H1 (cell line): ENCODE measurements at places on chromosomes 4 and X.

DNA sequence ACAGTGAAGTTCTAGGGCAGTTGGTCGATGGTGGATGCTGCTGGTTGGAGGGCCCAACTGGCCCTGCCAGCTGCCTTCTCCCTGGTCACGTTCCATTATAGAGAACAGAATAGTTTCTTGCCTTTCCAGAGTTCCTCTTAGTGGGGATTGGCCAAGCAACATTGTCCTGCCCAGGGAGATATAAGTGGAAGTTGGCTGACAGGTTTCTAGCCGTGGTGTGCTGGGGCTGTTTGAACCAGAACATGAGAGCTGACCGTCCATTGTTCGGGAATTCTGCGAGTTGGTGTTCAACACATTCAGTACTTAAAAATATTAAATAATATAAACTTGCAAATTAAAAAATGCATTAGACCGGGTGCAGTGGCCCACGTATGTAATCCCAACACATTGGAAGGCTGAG lies 3.5 kb upstream of the AFAP1 start:
- no peak for DNase-seq

DNA sequence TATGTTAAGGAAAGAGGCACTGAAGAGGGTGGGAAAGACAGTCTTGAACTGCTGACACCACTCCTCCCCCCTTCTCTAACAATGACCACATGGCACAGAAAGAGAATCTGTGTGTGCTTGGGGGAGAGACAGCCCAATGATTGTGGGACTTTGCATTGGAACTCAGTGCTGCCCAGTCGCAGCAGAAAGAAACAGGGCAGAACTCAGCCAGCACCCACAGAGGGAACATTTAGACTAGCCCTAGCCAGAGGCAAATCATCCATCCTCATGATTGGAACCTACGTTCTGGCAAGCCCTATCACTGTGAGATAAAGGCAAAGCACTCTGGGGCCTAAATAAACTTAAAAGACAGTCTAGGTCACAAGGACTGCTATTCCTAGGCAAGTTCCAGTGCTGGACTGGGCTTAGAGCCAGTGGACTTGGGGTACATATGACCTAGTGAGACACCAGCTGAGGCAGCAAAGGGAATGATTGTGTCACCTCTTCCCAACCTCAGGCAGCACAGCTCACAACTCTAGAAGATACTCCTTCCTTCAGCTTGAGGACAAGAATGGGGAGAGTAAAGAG lies 132.8 kb upstream of the S100G start:
- DNase-seq, result no peak

- no peak for DNase-seq
These were observed 961 bp upstream of the NOCT start for GRCh38 chr4:139014371-139015268.

DNA sequence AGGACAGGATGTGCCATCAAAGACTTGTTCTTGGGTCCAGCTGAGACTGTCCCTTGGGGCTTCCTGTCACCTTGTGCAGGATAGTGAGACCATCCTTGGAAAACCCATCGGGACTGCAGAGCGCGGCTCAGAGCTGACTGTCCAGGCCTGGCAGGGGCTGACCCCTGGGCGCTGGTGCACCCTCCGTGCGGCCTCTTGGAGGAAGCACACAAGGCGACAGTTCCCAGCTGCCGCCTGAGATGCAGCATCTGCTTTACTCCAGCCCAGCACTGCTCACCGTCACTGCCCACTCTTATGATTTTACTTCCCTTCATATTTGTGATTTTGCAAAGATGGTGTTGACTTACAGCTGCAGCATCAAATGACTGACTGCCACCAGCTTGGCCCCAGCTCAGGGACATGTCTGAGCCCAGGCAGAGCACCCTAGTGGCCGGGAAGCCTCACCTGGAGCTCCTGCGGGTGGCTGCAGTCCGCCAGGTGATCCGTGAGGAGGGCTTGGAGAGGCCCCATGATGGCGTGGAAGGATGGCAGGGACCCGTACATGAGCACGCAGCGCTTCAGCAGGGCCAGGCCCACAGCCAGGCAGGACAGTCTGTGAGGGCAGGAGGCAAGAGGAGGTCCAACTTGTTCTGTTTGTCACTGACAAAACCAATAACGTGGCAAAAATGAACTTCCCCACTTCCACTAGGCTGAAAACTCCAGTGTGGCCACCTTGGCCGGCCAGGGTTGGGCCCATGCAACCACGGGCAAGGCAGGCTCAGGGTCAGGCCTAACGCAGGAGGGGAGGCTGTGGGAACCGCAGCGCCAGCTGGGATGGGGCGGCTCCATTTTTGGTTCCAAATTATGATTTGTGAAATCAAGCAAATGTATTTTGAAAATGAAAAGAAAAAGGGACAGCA lies 21.8 kb downstream of the NOP14 start:
- DNase-seq, result no peak

DNA sequence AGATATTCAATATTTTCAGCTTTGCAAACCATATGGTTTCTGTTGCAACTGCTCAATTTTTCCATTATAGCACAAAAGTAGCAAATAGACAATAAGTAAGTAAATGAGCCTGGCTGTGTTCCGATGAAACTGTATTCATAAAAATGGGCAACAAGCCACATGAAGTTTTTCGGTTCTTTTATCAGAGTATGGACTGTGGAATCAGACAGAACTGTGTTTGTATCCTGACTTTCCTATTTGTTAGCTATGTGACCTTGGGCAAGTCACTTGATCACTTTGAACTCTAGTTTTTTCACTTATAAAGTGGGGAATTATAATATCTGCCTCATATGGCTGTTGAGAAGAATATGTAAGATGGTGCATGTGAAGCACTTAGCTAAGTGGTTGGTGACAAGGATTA lies 23.4 kb upstream of the ADGRA3 start:
- no peak for DNase-seq

GRCh38 chrX:55006827-55007621 lies 6.9 kb downstream of the APEX2 start:
- no peak for DNase-seq

GRCh38 chrX:5145957-5146356 lies 1082.7 kb downstream of the NLGN4X start:
- no peak for DNase-seq

- no peak for DNase-seq
These were observed 313.4 kb downstream of the TENM3 start for GRCh38 chr4:182556580-182556979.

GRCh38 chr4:41918278-41918677 lies 17.0 kb upstream of the TMEM33 start:
- DNase-seq, result no peak

DNA sequence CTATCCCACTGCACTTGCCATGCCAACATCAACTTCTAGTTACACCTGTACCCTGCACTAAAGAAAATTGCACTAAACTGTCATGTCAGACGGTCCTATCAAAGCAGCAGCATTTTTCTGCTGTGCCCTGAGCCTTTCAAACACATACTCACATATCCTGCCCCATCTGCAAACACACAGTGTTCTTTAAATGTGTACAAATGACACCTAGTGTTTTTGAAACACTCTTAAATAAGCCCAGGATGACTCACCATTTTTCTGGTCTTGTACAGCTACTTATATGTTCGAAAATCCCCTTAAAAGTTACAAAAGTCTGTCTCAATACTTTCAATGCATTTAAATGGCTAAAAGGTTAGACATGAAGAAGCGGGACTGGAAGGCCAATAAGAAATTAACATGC lies 346.7 kb upstream of the PPARGC1A start:
- DNase-seq, result no peak

- no peak for DNase-seq
These were observed 71.0 kb downstream of the SLC10A6 start for GRCh38 chr4:86778175-86778574.

- DNase-seq, result no peak
These were observed 57.5 kb downstream of the TEC start for GRCh38 chr4:48212165-48212564.

DNA sequence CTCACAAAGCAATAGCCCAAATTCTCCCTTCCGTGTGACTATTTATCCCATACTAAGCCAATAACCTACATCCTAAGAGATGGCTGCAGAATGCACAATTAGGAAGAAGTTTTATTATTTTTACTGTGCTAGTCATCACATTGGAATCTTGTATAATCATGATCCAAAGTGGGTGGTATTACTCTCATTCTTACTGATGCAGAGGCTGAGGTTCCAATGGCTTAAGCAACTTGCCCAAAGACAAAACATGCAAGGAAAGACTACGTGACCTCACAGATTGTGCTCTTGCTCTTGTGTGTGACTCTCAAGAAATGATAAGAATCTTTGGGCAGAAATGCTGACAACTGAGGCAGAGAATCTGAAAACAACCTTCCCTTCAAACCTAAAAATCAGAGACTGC lies 212.2 kb downstream of the LDB2 start:
- no peak for DNase-seq

DNA sequence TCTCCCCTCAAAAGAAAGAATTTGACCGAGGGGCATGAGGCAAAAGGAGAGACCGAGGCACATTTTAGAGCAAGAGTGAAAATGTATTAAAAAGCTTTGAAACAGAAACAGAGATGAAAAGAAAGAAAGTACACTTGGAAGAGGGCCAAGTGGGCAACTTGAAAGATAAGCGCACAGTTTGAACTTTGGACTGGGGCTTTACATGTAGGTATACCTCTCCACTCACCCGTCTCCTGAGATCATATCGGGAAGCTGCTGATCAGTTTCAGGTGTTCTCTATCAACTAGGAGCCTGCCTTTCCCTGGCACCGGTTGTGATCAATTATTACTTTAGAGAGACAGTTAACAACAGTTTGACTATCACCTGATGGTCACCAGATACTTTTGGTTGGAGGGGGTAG lies 2666.5 kb downstream of the ARAP2 start:
- DNase-seq, result no peak

DNA sequence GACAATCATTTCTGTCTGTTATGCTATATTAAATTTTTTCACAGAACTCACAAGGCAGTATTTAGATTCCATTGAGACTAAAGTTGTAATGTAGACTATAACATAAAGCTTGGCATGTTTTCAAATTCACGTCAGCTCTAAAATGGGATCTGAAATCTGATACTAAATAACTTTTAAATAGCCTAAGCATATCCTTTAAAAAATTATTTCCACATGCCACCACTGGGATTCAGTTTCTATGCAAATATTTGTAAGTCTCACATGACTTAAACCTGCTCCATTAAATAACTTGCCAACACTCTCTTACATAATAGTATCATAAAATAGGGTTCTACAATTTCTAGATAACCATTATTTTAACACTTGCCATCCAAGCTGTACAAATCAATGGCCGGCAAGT lies 32.4 kb downstream of the KLHL8 start:
- no peak for DNase-seq

DNA sequence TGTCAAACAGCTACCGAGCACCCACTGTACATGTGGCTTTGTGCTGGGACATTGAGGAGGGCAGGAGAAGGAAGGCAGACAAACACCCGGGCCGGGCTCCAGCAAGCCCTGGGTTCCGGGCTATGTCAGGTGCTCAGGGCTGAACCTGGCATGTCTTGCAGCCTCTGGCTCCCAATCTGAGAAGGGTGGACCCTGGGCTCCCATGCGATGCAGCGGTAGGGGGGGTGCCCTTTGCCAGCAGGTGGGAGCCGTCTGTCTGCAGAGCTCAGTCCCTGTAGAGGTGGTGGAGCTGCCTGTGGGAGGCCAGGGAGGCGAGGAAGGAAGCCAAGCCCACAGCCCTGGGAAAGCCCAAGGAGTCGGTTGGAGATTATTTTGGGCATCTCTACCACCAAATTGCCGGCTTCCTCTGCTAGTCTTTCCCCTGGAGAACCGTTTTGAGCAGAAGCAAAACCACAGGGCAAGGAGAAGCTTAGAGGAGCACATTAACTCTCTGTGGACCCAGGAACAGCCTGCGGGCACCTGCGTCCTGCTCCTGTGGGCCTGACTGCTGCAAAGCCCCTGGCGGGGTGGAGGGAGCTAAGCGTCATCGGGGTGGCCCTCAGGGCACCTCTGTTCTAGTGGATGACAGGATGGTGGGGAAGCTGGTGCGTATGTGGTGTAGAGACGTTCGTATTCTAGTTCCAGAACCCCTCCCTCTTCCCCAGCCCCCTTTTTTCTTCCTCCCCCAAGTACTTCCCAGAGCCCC lies 10.3 kb downstream of the CPZ start:
- DNase-seq, result no peak

- DNase-seq, result no peak
These were observed 39.1 kb downstream of the SUPT20HL1 start for GRCh38 chrX:24399550-24399949.

- no peak for DNase-seq
These were observed 77.8 kb downstream of the GRID2 start for GRCh38 chr4:92381616-92382015.

DNA sequence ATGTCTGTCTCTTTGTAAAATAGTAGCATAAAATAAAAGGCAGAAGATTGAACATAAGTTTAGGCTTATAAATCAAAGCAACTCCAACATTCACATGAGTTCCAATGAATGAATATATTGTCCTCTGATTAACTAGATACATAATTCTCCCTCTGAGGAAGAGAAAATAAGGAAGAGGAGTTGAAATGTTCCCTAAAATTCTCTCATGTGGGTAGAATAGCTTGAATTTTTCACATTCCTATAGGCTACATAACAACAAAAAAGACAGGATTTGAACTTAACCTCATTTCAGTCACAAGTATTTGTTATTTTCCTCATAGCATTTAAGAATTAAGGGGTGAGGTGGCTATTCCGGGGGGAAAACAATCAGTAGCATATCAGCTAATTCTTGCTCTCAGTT lies 462.4 kb upstream of the NDST4 start:
- no peak for DNase-seq

- DNase-seq, result no peak
These were observed 103.4 kb upstream of the TEX13A start for GRCh38 chrX:105323928-105324327.

- DNase-seq, result no peak
These were observed 65.3 kb upstream of the SHISA3 start for GRCh38 chr4:42331914-42332368.

GRCh38 chr4:2168469-2169319 lies 73.2 kb downstream of the HAUS3 start:
- DNase-seq, result no peak

- DNase-seq, result no peak
These were observed 280.5 kb upstream of the EDA2R start for GRCh38 chrX:66919280-66919832.

DNA sequence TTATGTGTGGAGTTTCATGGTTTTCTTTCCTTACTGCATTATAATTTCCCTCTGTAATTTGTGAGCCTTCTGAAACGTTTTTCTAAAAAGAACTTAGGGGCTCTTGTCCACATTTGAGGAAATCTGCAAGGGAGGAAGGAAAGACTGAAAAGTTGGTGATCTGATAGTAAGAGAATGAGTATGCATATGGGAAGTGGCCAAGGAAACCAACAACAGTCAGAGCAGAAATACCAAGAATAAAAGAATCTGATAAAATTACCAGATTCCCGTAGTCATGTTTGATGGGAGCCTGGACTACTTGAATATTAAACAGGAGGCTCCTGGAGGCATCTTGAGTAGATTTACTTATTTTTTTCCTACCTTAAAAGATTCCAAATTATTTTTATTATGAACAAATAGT lies 50.1 kb downstream of the MEPE start:
- DNase-seq, result no peak
